ENCODE measurements at places on chromosomes 5 and 9. TPM values are rescaled to one million over a fixed set of nuclear protein-coding genes. Genes with fewer than 3 reads are reported as not detected.
A peak's percentile ranks its signal among the peaks of the same experiment; 100 is the strongest.

GRCh38 chr9:83440641-83441040 lies 97.6 kb downstream of the FRMD3 start:
- no peak for DNase-seq

DNA sequence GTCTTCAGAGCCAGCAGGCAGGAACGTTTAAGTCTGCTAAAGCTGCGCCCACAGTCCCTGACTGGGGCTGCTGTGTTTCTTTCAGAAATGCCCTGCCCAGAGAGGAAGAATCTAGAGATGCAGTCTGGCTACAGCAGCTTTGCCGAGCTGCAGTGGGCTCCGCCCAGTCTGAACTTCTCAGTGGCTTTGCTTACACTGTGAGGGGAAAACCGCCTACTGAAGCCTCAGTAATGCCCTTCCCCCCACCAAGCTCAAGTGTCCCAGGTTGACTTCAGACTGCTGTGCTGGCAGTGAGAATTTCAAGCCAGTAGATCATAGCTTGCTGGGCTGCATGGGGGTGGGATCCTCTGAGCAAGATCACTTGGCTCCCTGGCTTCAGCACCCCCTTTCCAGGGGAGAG lies 78.4 kb downstream of the SREK1 start:
- DNase-seq = no peak

GRCh38 chr5:152607401-152608160 lies 202.5 kb upstream of the NMUR2 start:
- no peak for DNase-seq

GRCh38 chr5:116569999-116570398 lies 4.6 kb downstream of the SEMA6A start:
- DNase-seq = no peak

- DNase-seq = no peak
Measured at GRCh38 chr5:62489471-62489870, 76.9 kb downstream of the IPO11 start.

C9orf152 gene
- not detected for polyA plus RNA-seq

- no peak for DNase-seq
Measured at GRCh38 chr5:14848385-14848784, 23.2 kb downstream of the ANKH start.

SOWAHA gene
- polyA plus RNA-seq = 0.30 TPM

DNA sequence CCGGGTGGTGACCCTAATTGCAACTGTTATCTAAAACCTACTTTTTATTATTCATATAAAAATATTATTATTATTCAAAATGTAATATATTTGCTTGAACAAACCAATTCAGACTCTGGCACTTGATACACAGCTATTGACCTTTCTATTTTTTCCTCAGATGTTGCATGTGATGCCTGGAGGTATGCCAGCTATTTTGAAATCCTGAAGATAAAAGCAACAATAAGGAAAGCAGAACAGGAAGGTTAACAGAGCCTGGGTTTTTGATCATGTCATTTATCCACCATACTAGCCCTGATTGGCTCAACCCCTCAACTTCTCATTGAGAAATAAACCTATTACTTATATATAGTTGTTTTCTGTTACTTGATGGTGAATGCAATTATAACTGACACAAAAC lies 340.9 kb upstream of the KIF2A start:
- DNase-seq = no peak

ANKRD34B gene
- not detected for polyA plus RNA-seq

GRCh38 chr5:139245637-139246339 lies 47.6 kb upstream of the SIL1 start:
- DNase-seq = no peak

ADAMTSL2 gene
- 0.31 TPM for polyA plus RNA-seq

- DNase-seq = peak; percentile 44
Measured at GRCh38 chr9:129834489-129835127, 467 bp downstream of the C9orf78 start.

DNA sequence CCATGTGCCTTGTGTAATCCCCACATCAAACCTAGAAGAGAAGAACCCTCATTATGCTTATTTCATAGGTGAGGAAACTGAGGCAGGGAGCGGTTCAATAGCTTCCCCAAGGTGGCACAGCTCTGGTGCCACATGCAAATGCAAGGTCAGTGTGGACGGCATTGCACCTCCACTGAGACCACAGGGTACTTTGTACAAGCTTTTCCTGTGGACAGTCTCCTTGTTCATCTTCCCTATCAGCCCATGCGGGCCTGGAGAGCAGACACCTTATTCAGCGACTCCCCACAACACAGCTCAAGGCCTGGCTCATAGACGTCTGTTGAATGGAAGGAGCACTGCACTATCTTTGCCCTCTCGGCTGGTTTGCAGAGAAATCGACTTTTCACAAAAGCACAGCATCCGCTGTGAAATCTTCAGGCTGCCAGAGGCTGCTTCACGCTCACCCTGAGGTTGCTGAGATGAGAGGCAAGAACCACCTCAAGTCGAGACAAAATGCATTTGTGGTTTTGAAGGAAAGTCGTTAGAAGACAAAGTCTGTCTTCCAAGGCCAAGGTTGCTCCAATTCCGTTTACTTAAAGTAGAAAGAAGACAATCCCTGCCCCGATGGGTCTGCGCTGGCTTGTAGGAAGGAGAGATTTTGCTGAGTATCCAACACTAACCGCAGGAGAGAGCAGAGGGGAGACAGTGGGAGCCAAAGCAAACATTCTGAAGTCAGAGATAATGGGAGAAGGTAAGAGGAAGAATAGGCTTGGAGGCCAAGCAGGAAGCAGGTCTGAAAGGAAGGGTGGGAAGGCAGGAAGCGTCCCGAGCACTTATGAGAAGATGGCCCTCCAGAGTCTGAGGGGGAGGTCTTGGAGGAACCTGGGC lies 34.2 kb upstream of the STRBP start:
- no peak for DNase-seq

DNA sequence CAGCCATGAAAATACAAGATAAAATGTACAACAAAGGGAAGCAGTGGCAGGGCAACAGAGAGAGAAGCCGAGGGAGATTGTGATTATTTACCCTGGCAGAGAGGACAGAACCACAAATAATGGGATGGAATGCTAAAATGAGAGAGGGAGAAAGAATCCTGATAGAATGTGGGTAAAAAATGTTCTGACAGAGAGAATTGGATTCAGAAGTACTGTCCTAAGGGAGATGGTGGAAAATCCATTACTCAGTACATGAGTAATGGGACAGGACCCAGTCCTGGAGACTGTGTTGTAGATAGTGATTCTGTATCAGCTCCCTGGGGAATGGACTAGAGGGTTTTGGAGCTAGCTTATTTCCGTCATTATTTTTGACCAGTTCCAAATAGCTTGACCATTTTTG lies 831.5 kb downstream of the MAT2B start:
- DNase-seq = no peak

GRCh38 chr9:137383784-137384756 lies 38.9 kb downstream of the EXD3 start:
- no peak for DNase-seq

DNA sequence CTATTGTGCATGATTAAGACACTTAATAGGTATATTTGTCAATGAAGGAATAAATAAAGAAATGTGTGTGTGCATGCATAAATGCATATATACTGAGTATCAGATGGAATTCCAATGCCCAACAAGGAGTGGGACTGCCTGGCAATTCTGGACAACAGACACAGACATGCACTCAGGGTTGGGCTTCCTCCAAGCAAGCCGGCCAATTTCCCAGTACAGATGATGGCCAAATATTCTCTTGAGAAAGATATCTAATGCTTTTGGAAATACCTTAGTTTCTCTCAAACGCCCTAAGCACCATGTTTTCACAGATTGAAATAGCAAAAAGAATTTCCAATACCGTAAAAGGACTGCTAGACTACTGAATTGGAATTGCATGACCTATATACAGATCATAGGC lies 11.1 kb downstream of the FTMT start:
- DNase-seq = no peak

DNA sequence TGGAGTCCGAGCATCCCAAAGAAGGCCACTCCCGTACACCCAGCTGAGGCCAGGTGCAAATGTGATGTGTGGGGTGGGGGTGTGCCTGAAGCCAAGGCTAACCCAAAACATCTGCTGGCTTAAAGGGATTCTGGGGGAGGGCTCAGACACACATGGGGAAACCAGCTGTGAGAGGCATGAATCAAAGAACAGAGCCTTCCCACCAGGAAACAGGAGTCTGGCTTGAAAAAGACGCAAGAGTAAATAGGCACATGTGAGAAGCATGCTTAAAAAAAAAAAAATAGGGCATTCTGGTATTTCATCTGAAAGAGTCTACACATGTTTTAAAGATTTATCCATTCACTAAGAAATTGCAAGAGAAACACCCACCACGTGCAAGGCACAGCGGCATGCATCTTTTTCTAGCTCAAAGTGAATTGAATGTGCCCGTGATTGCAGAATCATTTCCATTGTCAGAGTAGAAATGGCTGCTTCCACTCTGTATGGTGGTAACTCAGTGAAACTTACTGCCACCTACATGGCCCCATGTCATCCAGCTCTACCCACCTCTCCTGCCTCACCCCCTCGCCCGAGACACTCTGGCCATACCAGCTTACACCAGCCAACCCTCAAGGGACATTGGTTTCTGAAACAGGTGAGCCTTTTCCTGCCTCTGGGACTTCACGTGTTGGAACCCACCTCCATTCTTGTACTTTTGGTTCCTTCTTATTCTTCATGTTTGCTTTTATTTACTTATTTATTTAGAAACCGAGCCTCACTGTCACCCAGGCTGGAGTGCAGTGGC lies 71.5 kb downstream of the SEMA5A start:
- no peak for DNase-seq

C9 gene
- polyA plus RNA-seq = not detected

KCNT1 gene
- polyA plus RNA-seq = 0.26 TPM

DNA sequence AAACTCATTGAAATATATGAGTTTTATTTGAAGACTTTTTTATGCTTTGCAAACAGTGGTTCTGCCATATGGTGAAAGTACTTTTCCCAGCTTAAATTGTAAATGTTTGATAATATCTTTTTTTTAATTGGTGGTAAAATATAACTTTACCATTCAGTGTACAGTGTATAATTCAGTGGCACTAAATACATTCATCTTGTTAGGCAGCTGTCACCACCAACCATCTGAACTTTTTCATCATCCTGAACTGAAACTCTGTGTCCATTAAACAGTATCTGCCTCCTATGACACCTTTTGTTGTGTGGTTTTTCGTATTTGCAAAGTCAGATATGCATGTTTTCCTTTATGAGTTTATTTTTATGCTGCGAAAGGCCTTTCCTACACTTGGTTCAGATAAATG lies 45.1 kb downstream of the FBXO38 start:
- no peak for DNase-seq

GARIN3 gene
- not detected for polyA plus RNA-seq

- peak; percentile 82 for DNase-seq
Measured at GRCh38 chr9:127589955-127590370, 22.1 kb upstream of the STXBP1 start.

FOXD4 gene
- polyA plus RNA-seq = 0.34 TPM

- no peak for DNase-seq
Measured at GRCh38 chr5:154758493-154758892, 3.3 kb downstream of the LARP1 start.

FCN2 gene
- polyA plus RNA-seq = not detected

- DNase-seq = no peak
Measured at GRCh38 chr5:66242050-66242715, 98.1 kb downstream of the SREK1 start.

GRCh38 chr9:134316449-134317160 lies 9.7 kb upstream of the RXRA start:
- DNase-seq = peak; percentile 87

DNA sequence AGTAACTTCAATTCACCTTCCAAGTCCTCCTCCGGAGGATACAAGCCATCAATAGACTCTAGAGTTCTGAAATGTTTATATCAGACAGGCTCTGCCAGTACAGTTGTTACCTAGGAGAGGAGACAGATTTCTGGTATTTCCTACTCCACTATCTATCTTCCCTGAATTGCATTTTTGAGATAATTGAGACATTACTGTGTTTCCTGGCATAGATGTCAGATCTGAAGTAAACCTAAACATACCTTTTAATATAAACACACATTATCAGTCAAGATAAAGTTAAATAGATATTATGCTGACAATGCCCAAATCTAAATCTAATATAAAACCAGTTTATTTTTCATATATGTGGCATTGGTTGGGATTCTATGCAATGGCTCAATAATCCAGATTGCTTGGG lies 8.2 kb upstream of the TYRP1 start:
- no peak for DNase-seq

- no peak for DNase-seq
Measured at GRCh38 chr5:135975122-135975521, 20.3 kb upstream of the LECT2 start.

GRCh38 chr5:12385095-12385494 lies 480.8 kb upstream of the CTNND2 start:
- DNase-seq = no peak

DNA sequence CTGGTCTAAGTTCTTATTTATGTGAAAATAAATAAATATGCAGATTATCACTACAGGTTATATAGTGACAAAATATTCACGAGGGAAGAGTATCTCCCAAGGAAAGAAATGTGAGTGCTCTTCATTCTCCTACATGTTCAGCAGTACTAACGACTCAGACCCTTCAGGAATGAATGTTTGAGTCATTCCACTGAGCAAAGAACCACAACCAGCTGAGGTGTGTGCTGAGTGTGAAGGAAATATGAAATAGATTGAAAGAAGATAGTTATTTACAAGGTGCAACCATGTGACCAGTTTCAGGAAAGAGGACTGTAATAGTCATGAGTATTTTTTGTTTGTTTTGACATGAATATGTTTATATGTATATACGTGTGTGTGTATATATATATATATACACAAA lies 228.7 kb downstream of the TUSC1 start:
- DNase-seq = no peak

CMYA5 gene
- polyA plus RNA-seq = 0.21 TPM

GRCh38 chr9:91778031-91778430 lies 172.0 kb downstream of the ROR2 start:
- no peak for DNase-seq

GRCh38 chr5:82952326-82952725 lies 124.9 kb downstream of the TMEM167A start:
- no peak for DNase-seq

DNA sequence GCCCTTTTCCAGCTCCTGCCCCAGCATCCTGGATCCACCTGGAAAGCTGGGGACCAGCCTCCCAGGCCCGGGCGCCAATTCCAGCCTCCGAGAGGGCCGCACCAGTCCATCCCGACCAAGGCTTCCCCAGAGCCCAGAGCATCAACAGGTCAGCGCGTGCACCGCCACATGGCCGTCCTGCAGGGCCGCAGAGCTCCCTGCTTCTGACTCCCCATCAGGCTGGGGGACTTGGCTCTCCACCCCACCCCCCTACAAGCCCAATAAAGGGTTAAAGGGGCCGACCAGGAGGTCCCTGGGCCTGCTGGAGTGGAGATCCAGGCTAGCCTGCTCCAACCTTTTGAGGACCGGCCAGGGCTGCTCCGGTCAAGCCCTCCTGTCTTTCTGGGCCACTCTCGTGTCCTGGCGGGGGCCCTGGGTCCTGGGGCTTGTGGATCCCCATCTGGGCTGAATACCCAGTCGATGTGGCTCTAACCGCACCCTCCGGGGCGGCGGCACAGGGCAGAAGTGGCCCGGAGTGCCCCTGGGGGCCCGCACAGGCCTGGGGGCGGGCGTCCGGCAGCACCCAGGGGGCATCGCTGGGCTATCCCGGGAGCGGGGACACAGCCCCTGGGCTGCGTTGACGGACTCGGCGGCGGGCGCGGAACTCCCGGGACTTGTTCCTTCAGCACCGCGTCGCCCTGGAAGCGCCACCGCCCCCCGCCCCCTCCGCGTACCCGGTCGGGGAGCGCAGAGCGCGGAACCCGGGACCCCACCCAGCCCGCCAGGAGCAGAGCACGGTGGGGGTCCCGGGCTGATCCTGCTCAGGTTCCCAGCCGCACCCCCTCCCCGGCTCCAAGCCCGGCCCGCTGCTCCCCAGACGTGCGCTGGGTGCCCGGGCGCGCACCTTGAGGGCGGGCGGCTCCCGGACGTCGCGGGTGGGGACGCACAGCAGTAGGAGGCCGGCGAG lies 590 bp downstream of the ENTPD2 start:
- no peak for DNase-seq
